ENCODE measurements at places on chromosomes 2 and 18. TPM values are rescaled to one million over a fixed set of nuclear protein-coding genes. Genes with fewer than 3 reads are reported as not detected.

- H3K27me3 ChIP-seq, result no peaks in the 10 kb centered on the region
- no peak overlapping the region for H3K4me3 ChIP-seq
- no peak for DNase-seq
- no peak overlapping the region for H3K27ac ChIP-seq
Measured at GRCh38 chr2:141109633-141110032, 1021.2 kb downstream of the LRP1B start.

DNA sequence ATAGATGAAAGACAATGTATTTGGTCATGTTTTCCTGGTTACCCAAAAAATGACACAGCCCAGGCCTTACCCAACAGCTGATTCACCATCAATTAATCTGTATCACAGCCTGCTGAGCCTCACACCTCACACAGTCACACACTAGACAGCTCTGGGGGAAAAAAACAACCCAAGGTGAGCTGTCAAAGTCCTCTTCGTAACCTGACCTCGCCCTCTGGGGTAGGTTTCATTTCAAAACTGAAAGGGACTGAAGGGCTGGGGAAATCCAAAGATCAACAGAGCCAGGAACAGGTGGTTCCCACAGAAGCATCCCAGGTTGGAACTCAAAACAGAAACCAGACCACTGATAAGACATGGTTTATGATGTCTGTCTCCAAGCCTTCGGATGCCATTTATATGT, 18.2 kb upstream of the PCBP1 start:
- H3K27ac ChIP-seq, result no peak overlapping the region
- H3K27me3 ChIP-seq, result no peaks in the 10 kb centered on the region
- H3K36me3 ChIP-seq, result no peaks in the 10 kb centered on the region
- DNase-seq, result no peak
- peaks cover 3% of the 10 kb centered on the region for H3K4me1 ChIP-seq
- no peak overlapping the region for H3K4me3 ChIP-seq

DNA sequence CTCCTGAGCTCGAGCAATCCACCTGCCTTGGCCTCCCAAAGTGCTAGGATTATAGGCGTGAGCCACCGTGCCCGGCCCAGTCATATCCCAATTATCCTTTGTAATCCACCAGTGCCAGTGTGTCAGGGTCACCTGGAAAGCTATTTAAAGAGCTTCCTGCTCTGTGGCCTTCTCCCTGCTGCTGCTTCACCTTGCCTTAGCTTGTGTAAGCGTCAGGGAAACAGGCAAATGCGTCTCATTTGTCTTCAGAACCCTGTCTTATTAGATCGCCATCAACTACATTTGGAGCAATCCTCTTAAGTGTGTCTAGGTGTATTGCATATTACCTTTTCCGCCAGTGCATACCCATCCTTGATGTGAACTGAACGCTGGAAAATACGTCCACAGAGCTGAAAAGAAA, 10.2 kb downstream of the KIF5C start:
- no peak overlapping the region for H3K27ac ChIP-seq
- no peaks in the 10 kb centered on the region for H3K36me3 ChIP-seq
- H3K4me3 ChIP-seq, result no peak overlapping the region
- H3K4me1 ChIP-seq, result peaks cover 3% of the 10 kb centered on the region
- H3K27me3 ChIP-seq, result no peaks in the 10 kb centered on the region

GRCh38 chr2:212530991-212531390, 7.6 kb downstream of the ERBB4 start:
- H3K27ac ChIP-seq, result no peak overlapping the region
- no peak for DNase-seq
- no peaks in the 10 kb centered on the region for H3K36me3 ChIP-seq
- no peaks in the 10 kb centered on the region for H3K27me3 ChIP-seq

The BCL2 gene
- 42.6 TPM for total RNA-seq

The SERPINB13 gene
- total RNA-seq, result not detected

DNA sequence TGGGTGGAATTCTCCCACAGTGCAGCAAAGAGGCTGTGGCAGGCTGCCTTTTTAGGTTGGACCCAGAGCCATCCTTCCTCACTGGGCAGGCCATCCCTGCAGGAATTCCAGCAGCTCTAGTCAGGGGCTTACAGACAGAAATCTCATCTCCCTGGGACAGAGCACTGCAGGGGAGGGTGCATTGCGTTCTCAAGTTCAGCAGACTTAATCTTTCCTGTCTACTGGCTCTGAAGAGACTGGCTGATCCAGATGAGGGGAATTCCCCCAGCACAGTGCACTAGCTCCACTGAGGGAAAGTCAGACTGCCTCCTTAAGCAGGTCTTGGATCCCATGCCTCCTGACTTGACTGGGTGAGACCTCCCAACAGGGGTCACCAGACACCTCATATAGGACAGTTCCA, 899.7 kb upstream of the VRK2 start:
- H3K4me1 ChIP-seq, result no peaks in the 10 kb centered on the region
- H3K27ac ChIP-seq, result no peak overlapping the region
- no peaks in the 10 kb centered on the region for H3K36me3 ChIP-seq
- no peak overlapping the region for H3K4me3 ChIP-seq

DNA sequence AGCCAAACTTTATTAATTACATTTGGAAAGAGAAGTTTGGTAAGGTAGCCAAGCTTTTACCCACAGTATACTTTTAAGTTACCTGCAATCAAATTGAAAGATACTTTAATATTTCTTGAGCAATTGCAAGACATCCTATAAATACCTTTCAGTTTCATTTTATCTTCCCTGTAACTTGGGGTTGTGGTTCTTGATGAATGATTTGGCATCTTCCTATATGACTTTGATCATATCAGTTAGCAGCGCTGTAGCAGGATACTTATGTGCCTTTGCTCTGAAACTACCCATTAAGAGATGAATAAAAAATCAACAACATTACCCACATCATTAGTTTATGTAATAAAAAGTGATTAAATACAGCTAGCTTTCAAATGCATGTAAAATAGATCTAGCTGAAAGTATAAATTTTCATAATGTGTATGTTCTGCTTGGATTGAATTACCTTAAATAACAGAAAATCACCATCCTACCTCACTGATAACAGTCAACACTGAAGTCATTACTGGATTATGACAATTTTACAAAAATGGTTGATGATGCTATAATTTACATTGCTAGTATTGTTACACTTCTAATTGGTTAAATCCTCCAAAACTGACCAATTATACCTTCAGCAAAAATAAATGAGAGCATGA, 50.4 kb downstream of the MMADHC start:
- H3K4me1 ChIP-seq, result no peaks in the 10 kb centered on the region
- no peak overlapping the region for H3K27ac ChIP-seq
- no peak for DNase-seq
- H3K4me3 ChIP-seq, result no peak overlapping the region
- H3K27me3 ChIP-seq, result no peaks in the 10 kb centered on the region

The TMEM237 gene
- total RNA-seq, result 21.2 TPM

The MREG gene
- 3.0 TPM for total RNA-seq

The SFT2D3 gene
- total RNA-seq, result 8.2 TPM

DNA sequence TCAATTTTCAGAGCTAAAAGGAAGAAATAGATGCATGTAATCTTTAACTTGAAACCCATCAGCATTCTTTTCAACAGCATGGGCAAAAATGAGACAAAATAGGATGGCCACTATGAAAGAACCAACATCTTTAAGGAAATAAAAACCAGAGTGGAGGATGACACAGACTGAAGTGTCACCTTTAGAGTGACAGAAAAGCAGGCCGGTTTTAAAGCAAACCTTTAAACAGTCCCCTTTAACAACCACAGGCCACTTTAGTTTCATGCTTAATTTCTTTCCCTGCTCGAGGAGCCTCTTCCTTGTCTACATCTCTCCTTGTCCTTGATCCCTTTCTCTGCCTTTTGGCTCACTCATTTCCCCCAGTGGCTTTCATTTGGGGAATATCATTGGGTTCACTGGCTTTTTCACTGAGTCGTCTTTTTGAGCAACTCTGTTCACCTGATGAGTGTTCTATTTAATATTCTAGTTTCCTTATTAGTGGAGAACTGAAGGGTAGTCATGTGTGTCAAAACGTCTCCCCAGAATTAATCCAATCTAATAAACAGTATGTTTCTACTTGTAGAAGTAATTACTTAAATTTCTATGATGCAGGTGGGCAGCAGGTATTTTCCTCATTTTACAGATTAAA, 72.5 kb downstream of the DOCK10 start:
- H3K4me1 ChIP-seq, result peaks cover 4% of the 10 kb centered on the region
- H3K27ac ChIP-seq, result no peak overlapping the region
- H3K36me3 ChIP-seq, result no peaks in the 10 kb centered on the region
- H3K4me3 ChIP-seq, result no peak overlapping the region

GRCh38 chr2:47078541-47079482, 76.3 kb downstream of the STPG4 start:
- H3K4me3 ChIP-seq, result no peak overlapping the region
- DNase-seq, result no peak
- no peaks in the 10 kb centered on the region for H3K36me3 ChIP-seq

- H3K27me3 ChIP-seq, result no peaks in the 10 kb centered on the region
- H3K36me3 ChIP-seq, result no peaks in the 10 kb centered on the region
Measured at GRCh38 chr18:38450876-38451275, 885.3 kb upstream of the CELF4 start.

DNA sequence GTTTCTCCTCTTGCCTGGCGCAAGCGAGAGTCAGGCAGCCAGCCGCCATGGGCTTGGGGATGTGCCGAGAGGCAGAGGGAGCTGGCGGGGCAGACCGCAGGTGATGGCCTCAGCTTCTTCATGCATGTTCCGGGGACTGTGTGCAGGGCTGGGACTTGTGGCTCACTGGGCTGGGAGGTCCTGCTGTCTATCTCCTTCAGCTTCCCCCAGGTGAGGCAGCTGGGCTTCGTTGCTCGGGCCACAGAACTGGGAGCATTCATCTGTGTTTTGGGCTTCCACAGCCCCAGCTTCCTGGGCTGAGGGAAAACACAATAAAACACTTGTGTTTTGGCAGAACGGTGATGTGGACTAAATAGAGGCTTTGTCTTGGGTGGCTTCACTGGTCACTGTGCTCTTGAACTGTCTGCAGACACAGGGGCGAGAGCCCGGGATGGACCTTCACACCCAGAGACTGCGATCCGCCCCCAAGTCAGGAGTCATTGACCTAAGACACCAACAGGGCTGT, 93.5 kb downstream of the DYSF start:
- H3K27me3 ChIP-seq, result no peaks in the 10 kb centered on the region
- H3K4me1 ChIP-seq, result peaks cover 2% of the 10 kb centered on the region
- H3K27ac ChIP-seq, result no peak overlapping the region

The IL36G gene
- total RNA-seq, result not detected

GRCh38 chr2:31347319-31347718, 67.2 kb downstream of the XDH start:
- no peak overlapping the region for H3K27ac ChIP-seq
- DNase-seq, result no peak
- H3K4me3 ChIP-seq, result no peak overlapping the region
- no peaks in the 10 kb centered on the region for H3K36me3 ChIP-seq
- no peaks in the 10 kb centered on the region for H3K27me3 ChIP-seq
- H3K4me1 ChIP-seq, result no peaks in the 10 kb centered on the region
